ENCODE measurements at places on chromosomes 6 and 20.

DNA sequence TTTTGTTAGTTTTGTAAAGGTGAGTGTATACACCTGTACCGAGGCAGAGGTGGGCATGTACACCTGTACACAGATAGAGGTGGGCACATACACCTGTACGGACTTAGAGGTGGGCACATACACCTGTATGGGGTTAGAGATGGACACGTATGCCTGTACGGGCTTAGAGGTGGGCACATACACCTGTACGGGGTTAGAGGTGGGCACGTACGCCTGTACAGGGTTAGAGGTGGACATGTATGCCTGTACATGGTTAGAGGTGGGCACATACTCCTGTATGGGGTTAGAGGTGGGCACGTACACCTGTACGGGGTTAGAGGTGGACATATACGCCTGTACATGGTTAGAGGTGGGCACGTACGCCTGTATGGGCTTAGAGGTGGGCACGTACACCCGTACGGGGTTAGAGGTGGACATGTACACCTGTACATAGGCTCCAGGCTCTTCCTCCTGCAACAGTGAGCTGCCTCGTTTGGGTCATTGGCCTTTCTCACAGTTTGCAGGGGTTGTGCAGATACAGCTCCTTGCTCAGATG, 63.7 kb downstream of the PHACTR3 start:
- no peak for DNase-seq

GRCh38 chr6:16632101-16632500, 129.2 kb downstream of the ATXN1 start:
- no peak for DNase-seq

DNA sequence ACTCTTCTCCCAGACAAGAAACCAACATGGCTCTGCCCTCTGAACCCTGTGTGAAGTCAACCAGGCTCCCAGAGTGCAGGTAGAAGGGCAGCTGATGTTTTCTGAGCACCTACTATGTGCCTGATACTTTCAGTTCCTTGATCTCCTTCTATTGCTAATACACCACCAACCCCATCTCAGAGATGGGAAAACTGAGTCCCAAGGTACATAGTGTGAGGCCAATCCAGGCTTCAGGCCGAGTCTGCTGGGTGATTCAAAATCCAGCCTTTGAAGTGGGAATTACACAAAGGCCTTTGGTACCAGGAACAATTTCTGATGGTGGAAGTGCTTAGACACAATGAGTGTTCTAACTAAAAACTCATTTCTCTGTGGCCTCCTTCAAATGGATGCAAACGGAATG, 96.3 kb downstream of the NFATC2 start:
- DNase-seq: no peak

- no peak for DNase-seq
These were observed 32.5 kb downstream of the NT5E start for GRCh38 chr6:85482206-85482904.

DNA sequence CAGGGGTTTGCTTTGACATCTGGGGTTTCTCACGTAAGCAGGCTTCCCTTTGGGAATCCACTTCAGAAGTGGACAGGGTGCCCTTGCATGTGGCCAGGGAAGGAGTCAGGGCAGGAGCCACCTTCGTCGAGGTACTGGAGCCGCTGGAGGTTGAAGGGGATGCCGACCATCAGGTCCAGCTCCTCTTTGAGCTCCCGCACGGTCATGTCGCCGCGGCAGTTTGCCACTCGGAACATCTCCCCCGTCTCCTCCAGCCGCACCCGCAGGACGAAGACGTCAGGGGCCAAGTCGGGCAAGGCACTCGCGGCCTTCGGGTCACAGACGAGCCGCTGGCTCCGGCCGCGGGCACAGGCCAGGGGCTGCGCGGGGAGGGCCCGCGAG, 360 bp downstream of the ANKRD60 start:
- no peak for DNase-seq

DNA sequence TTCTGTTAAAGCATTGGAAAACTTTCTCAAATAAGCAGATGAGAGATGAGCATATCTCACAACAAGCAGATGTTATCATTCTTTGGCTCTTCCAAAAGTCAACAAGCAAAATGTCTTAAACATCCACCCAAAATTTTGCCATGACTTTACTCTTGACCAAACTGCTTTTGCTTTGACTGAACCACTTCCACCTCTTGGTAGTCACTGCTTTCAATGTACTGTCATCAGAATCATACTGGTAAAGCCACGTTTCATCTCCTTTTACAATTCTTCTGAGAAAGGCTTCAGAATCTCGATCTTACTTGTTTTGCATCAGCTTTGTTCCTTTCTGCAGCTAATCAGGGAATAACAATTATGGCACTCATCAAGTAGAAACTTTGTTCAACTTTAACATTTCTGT, 498.5 kb upstream of the GJE1 start:
- DNase-seq: no peak

- no peak for DNase-seq
These were observed 2.0 kb upstream of the SHLD1 start for GRCh38 chr20:5748246-5748645.

Data from NCI-H2227 treated with DMSO at 0.1 percent for 48 hours (cell line).